ENCODE measurements at places on chromosomes 3 and 15.

GRCh38 chr3:194537732-194538247 lies 51.0 kb upstream of the ATP13A3 start:
- DNase-seq: no peak

DNA sequence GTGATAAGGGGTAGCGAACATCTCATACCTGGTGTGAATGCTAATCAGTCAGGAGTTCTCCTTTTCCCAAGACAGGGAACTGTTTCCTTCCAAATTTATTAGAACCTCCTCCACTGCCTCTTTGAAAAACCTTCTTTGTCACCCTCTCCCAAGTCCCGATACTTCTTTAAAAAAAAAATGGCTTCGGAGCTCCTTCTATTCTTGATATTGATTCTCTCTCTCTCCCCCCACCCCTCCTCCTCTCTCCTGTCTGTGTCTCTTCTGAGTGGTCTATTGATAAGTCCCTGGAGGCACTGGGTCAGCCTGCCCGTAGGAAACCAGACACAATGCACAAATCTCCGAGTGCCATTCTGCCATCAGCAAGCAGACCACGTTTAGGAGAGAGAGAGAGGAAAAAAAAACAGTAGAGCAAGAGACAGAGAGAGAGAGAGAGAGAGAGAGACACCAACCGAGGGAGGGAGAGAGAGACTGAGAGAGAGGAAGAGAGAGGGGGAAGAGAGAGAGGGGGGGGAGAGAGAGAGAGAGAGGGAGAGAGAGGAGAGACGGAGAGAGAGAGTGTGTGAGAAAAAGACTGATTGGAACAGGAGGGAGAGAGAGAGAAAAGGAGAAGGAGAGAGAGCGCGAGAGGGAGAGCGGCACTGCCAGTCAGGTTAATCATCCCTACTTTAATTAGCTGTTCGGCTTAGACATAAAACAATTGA lies 160.9 kb downstream of the TIGIT start:
- DNase-seq: no peak

DNA sequence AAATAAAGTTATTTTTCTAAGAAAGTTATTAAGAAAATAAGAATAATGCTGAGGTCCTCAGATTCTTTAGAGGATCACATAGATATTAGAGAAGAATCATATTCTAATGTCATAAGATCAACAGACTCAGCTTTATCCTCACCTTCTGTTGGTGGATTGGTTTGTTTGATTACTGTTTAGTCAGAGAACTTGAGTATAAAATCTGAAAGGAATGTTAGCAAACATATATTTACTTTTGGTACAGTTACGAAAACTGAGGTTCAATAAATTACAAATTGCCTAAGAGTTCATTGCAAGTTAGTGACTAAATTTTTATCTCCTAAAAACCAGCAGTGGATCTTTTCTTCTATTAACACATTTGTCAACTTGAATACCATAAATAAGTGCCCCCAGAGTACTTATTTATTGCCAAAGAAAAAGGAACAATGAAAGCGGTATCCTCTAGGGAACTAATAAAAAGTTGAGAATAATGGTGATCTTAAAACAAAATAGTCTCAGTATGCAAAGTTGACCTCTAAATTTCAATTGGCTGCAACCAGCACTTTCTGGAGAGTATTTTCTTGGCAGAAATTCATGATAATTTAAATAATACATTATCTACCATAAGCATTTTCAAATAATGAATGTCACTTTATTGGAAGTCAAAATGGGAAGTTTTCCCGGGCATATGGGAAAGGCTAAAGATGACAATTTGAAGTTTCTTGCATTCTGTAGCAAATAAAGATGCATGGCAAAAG lies 296.8 kb downstream of the OTOL1 start:
- DNase-seq: no peak

GRCh38 chr3:132006605-132007204 lies 28.1 kb downstream of the CPNE4 start:
- no peak for DNase-seq

GRCh38 chr3:52769786-52770455 lies 819 bp downstream of the NEK4 start:
- DNase-seq: no peak

DNA sequence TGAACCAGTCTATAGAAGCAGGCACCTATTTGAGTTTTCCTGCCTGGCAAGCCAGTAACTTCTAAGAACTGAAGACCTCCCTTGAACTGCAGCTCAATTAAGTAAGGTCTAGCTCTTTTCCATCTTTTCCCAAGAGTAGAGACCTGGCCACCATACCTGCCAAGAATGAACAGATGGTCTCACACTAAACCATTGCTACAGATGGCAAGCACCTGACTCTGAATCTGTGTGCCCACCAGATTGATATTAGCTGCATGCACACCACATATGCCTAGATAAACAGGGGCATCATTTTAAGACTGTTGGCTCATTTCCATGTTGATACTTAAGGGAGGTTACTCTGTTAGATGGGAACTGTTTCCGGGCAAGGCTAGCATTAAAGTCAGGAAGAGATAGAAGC lies 34.8 kb upstream of the GSK3B start:
- no peak for DNase-seq

- no peak for DNase-seq
These were observed 138.0 kb downstream of the FBN1 start for GRCh38 chr15:48507416-48508065.

GRCh38 chr15:101170568-101171350 lies 81.1 kb downstream of the CHSY1 start:
- DNase-seq: no peak

DNA sequence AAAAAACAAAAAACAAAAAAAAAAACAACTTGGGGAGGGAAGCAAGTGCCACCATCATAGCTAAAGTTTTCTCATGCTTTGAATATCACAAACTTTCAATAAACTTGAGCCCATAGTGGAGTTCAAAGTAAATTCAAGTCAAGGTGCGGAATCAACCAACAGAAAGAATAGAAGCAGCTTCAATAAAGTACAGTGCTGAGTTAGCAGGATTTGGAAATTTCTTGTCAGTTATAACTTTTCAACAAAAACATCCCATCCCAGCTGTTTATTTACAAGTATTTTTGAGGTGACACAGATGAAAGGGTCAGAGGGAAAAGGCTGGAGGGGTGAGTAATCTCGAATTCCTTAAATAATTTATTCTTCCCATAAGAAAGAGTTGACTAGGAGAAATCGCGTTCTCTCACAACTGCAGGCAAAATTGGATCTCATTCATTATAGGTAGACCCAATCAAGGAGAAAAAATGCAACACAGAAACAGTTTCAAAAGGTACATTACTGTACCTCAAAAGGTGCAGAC lies 477.4 kb upstream of the RASGRP1 start:
- DNase-seq: no peak

GRCh38 chr15:41992803-41993190 lies 20.4 kb upstream of the EHD4 start:
- DNase-seq: no peak

GRCh38 chr15:41502795-41503668 lies 9.4 kb downstream of the ITPKA start:
- DNase-seq: no peak

DNA sequence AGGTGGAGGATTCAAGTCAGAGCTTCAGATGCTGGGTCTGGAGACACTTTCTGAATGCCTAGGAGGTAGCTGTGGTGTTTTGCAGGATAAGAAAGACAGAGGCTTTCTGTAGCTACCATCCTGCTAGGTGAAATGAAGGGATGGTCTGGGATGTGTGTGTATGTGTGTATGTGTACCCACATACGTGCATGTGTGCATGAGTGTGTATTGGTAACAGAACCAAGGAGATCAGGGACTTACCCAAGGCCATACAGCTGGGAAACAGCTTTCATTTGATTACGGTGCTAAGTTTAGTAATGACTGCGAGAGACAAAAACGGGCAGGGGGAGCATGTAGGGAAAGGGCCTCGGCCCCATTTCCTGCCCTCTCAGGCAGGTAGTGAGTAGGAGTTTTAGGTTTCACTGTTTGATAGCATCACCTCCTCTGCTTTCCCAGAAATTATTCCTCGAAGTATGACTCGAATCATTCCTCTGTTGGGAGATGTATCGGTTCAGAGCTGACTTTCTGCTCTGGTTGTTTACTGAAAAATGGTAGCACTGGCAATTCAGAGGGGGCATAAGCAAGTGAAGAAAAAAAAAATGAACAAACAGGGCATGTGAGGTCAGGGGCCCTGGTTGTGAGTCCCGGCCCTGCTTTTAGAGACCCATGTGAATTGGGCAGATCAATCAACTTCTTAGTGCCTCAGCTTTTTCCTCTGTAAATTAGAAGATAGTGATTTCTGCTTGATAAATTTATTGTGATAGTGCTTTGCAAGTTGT lies 130.7 kb downstream of the LPP start:
- DNase-seq: peak; percentile 39

- DNase-seq: peak; percentile 21
These were observed 155.3 kb downstream of the NR1I2 start for GRCh38 chr3:119937229-119937628.

DNA sequence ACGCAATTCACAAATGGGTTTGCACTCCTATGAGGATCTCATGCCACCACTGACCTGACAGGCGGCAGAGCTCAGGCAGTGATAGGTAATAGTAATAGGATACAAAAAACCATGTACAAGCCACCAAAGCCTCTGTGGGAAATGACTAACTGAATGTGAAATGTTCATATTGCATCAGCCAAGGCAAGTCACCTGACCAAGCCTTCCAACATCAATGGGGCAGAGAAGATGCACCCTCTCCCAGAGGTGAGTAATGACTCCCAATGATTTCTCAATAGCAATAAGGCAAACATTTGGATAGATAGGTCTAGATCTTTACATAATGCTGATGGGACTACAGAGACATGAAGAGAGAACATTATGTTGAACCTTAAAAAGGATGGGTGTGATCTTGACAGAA lies 14.9 kb downstream of the CNTN3 start:
- no peak for DNase-seq

- DNase-seq: no peak
These were observed 47.6 kb downstream of the PSMD6 start for GRCh38 chr3:63975723-63976122.

- DNase-seq: no peak
These were observed 53.8 kb upstream of the SMAD3 start for GRCh38 chr15:67011617-67012005.

- no peak for DNase-seq
These were observed 213.8 kb upstream of the CBLB start for GRCh38 chr3:106082616-106083015.

DNA sequence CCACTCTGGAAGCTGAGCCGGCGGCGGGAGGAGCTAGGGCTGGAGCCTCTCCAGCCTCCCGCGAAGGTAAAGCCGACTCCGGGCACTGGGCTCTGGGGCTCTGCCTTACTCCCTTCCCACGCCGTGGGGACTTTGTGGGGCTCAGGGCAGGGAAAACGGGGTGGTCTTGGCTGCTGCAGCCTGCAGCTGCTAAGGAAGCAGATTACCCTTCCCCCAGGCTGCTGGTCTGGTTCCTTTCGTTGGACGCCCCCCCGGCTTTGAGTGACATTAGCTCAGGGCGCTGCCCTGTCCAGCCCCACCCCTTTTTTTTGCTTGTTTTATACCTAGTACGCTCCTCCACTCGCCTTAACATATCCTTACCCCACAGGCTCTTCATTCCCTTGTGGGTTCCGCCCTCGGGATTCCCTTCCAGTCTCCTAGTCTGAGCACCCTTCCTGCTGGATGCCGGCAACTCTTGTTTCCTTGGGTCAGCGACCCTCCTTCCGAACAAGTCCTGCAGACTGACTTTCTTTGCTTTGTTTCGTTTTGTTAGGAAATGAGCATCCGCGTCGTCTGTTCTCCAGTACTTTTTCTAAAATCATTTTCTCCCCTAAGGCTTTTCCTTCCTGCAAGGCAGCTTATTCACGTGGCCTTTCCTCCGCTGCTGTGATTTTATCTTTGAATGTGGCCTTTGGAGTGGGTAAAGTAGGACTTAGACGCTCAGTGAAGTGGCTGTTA lies 551 bp downstream of the DNAJC13 start:
- peak; percentile 32 for DNase-seq

DNA sequence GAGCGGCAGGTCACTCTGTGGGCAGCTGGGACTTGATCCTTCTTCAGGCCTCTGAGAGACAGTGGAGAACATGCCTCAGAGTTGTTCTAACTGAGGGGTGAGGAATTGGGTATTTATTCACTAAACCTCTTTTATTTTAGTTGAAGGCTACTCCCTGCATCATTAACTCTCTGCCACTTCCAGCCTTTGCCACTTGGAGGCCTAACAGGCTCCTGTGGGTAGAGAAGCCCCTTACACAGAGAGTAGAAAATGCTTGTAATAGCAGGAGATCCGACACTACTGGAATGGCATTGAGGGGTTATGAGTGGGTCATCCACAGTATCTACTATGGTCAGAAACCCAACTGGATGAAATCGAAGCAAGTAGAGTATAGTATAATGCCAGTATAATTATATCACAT lies 81.7 kb downstream of the RYR3 start:
- DNase-seq: no peak

DNA sequence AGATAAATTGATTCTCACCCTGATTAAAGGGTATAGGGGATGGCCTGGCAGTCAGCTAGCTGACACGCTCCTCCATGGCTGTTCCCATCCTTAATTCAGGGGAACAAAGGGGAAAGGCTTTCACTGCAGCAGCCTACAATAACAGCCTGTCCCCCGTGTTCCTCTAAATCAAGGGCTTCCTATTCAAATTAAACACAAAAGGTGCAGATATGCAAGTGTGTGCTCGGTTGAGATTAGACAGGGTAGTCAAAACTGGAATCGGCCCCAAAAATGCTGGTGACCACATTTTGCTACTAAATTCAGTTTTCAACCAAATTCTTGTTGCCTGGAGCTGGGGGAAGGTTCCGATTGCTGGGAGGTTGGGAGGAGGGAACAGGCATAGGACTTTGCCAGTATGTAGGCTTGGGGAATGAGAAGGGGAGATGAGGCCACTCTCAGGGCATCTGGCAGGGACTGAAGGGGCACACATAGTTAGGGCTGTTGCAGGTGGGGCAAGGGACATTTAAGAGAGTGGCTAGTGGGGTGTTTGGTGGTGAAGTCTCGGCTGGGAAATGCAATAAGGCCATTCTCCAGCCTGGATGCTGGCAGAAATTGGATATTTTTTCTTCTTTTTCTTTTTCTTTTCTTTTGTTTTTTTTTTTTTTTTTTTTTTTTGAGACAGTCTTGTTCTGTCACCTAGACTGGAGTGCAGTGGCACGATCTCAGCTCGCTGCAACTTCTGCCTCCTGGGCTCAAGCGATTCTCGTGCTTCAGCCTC lies 32.9 kb upstream of the CTSH start:
- no peak for DNase-seq

DNA sequence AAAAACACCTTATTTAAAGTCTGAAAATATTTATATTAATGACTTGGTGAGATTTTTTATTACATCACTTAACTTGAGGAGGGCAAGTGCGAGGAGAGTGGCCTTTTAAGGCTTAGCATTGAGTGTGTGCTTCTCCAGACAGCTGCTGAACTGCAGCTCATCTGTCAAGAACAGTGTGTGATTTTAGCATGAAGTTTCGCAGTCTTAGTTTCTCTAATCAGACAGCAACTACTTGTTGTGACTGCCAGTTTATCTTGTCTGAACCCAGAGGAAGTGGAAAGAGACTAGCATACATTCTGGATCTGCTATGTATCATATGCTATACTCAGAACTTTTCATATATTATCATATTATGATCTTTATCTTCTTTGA lies 291.7 kb upstream of the ROPN1 start:
- no peak for DNase-seq

GRCh38 chr3:72903004-72903403 lies 15.2 kb downstream of the GXYLT2 start:
- DNase-seq: no peak

- no peak for DNase-seq
These were observed 151.1 kb downstream of the IL20RB start for GRCh38 chr3:137108699-137109440.

- no peak for DNase-seq
These were observed 419.9 kb downstream of the OCA2 start for GRCh38 chr15:27679203-27679602.

GRCh38 chr3:73235768-73236167 lies 174.3 kb downstream of the EBLN2 start:
- no peak for DNase-seq

All from stimulated activated CD4-positive, alpha-beta T cell treated with anti-CD3 and anti-CD28 coated beads, Interleukin-4, amount 100 ng/mL, for 4 hours (primary cell).